ENCODE measurements at places on chromosomes 4 and X.
A peak's percentile ranks its signal among the peaks of the same experiment; 100 is the strongest.

DNA sequence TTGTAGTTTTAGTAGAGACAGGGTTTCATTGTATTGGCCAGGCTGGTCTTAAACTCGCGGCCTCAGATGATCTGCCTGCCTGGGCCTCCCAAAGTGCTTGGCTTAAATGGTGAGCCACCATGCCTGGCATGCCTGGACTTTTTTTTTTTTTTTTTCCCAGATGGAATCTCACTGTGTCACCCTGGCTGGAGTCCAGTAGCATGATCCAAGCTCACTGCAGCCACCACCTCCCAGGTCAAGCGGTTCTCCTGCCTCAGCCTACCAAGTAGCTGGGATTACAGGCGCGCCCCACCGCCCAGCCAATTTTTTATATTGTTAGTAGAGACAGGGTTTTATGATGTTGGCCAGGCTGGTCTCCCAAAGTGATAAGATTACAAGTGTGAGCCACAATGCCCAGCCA lies 8.4 kb downstream of the UBE2K start:
- peak; percentile 73 for DNase-seq

GRCh38 chrX:123188081-123188480 lies 4.0 kb downstream of the GRIA3 start:
- no peak for DNase-seq

DNA sequence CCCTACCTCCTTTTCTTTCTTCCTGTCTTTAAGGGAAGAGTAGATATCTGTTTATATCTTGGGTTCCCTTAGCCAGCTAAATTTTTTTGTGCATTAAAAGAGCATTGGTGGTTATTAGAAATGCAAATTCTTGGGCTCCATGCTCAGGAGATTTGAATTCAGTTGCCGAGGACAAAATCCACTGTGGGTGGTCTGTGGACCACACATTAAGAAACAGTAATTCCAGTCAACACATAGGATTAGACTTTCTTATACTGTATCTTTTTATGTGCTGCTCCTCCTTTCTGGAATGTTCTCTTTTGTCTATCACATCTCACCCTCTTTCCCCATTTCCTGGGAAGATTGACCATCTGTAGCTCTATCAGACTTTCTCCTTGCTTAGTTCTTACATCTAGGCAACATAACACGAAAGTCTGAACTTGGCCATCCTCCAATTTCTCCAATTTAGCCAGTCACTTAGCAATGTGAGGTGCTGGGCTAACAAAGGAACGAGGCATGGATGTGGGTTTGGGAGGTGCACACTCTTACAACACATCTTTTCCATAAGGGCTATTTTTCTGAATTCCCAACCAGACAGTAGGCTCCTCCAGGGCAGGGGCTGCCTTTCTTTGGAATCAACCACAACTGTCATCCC lies 5.3 kb upstream of the PDLIM3 start:
- DNase-seq = no peak

GRCh38 chr4:26464420-26465095 lies 25.7 kb downstream of the CCKAR start:
- DNase-seq = no peak

- no peak for DNase-seq
Measured at GRCh38 chr4:153519687-153520086, 53.5 kb downstream of the TMEM131L start.

- no peak for DNase-seq
Measured at GRCh38 chr4:143017210-143017609, 167.5 kb upstream of the USP38 start.

DNA sequence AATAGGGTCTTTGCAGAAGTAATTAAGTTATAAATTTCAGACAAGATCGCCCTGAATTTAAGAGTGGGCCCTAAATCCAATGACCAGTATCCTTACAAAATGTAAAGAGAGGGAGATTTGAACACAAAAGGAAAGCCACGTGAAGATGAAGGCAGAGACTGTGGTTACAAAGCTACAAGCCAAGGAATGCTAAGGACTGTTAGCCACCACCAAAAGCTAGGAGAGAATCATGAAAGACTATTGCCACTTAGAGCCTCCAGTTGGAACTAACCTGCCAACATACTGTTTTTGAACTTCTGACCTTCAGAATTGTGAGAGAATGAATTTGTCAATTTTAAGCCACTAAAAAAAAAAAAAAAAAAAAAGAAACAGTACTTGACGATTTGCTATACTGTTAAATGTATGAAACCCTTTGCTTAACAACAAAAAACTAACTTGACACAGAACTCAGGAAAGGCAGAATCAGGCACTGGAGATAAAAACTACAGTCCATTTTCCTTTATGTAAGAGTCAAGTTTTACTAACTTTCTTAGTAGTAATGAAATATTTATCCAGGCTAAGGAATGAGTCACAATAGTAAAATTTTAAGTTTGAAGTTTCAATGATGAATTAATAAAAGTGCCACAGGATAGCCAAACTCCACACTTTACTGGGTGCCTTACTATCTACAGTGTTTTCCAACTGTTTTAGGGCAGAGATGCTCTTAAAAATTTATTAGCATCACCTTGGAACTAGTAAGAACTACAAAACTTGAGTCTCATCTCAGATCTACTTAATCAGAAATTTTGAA lies 25.1 kb downstream of the DHX15 start:
- no peak for DNase-seq

DNA sequence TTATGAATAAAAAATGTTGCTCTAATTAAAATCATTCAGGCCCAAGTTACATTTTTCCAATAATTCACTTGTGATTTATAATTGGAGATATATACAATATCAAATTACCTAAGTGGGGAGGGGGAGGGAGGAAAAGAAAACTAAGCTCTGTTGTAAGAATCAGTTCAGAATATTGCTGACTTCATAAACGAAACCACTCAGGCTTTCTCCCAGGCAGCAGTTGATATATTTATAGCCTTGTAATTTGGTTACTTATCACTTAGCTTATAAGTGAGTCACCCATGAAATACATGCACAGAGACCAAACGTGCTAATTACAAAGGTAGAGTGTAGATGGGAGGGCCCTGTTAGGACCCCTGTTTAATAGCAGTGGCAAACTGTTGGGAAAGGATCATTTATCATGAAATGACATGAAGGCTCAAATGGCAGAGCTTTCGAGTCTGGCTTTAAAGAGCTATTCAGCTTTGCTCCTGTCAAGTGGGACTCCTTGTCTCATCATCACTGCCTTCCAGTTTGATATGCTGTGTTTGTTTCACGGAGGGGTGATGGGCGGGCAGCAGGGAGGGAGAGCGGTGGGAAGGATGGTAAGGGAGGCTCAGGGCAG lies 105.6 kb upstream of the PGRMC2 start:
- DNase-seq = no peak

DNA sequence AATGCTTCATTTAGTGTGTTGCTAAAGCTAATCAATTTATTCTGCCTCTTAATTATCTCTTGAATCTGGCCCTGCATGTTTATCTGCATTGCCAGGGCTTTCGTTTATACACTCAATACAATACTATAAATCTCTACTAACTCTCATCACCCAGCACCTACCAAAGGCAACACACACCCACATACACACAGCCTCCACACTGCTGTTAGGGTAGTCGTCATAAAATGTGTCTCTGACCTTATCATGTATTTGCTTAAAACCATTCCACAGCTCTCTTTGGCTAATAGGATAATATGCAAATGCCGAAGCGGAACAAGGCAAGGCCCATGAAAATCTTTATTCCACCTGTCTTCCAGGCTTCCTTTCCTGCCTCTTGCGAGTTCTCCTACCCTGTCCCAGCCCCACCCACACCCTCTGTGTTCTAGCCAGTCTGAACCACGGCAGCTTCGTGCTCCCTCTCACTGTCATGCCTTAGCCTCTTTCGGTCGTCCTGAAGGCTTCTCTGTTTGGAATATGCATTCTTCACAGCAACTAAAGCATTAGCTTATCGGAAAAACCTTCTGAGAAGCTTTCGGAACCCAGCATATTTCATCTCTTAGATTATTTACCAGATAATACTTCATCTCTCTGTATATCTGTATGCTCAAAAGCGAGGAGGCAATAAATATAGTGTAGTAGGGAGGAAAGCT lies 333.5 kb downstream of the TENM3 start:
- no peak for DNase-seq

DNA sequence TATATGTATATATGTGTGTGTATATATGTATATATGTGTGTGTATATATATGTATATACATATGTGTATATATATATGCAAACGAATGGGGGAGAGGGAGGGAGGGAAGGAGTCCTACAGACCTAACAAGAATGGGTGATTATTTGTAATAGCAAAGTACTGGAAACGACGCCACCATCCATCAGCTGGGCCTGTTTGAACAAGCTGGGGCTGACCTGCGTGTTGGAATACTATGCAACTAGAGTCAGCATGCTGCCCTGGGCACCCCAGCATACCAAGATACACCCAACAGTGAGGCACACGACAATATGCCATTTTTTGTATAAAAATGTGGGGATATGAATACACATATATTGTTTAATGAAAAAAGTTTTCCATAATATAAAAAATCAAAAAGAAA lies 21.6 kb upstream of the CCNQ start:
- no peak for DNase-seq

DNA sequence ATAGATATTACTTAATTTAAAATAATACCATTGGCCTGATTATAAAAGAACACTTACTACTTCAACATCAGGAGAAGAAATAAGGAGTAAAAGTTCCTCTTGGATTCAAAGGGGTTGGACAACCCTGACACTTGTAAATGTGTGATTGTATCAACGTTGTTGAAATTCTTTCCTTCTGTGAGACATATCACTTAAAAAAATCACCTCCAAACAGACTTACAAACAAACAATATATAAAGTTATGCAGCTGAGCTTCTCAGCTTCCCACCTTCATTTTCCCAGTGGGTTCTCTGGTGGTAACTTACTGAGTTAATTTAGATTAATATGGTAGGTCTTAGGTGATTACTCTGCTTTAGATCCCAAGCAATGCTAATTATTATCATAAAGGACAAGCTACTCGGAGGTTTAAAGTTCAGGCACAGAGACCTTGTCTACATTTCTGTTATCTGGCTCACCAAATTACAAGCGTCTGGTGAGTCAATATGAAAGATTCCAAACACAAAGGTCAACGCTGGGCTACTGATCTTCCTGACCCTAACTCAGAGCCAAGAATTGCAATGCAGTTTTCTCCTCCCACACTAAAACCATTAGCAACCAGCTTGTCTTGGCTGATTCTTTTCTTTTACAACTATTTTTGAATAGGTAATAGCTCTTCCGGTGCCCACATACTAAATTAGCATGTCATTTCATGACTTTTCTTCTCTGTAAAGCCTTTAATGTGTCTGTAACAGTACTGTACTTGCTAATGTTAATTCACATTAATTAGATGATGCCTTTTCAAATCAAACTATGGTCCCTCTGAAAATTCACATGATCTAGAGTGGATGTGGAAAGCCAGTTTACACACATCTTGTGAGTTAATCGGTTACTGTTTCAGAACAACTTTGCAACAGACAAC lies 157.6 kb downstream of the RASL11B start:
- peak; percentile 16 for DNase-seq

DNA sequence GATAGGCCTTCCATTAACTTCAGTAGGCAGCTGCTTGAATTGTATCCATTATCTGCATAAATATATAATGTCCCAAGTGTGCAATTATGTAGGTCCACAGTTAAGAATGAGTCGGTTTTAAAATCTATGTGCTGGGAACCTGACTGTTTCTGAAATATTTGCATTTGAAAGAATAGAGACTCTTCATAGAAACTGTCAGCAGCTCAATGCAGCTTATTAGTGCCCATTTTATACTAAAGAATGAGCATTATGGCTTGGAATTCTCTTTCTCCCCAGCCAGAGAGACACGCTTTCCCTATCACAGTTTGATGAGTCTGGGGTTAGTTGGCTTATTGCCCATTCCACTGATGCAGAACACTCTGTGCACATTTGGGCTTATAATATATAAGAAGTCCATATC lies 202.0 kb upstream of the PCDH7 start:
- no peak for DNase-seq

- DNase-seq = no peak
Measured at GRCh38 chr4:54234497-54235205, 5.6 kb downstream of the PDGFRA start.

DNA sequence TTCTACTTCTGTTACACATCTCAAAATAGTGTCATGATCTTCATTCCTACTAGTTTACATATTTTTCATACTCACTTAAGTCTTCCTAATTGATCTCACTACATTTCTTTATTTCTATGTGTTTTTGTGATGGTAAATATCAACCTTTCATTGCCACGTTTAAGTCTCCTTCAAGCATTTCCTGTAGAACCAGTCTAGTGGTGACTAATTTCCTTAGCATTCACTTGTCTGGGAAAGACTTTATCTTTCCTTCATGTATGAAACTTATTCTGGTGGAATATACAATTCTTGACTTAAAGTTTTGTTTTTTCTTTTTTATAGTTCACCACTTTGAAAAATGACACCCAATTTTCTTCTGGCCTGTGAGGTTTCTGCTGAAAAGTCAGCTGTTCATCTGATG lies 181.4 kb upstream of the NEIL3 start:
- no peak for DNase-seq

DNA sequence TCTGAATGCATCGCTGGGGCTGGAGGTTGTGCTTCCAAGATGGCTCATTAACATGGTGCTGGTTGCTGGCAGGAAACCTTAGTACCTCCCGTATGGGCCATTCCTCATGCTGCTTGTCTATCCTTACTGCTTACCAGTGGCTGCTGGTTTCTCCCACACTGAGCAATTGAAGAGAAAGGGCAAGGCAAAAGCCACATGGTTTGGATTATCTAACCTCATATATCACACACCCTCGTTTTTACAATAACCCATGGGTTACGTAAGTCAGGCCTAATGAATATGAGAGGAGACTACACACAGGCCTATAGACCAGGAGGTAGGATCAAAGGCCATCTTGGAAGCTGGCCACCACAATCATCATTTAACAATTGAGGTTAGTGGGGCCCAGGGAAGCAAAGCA lies 141.8 kb upstream of the EDNRA start:
- no peak for DNase-seq

DNA sequence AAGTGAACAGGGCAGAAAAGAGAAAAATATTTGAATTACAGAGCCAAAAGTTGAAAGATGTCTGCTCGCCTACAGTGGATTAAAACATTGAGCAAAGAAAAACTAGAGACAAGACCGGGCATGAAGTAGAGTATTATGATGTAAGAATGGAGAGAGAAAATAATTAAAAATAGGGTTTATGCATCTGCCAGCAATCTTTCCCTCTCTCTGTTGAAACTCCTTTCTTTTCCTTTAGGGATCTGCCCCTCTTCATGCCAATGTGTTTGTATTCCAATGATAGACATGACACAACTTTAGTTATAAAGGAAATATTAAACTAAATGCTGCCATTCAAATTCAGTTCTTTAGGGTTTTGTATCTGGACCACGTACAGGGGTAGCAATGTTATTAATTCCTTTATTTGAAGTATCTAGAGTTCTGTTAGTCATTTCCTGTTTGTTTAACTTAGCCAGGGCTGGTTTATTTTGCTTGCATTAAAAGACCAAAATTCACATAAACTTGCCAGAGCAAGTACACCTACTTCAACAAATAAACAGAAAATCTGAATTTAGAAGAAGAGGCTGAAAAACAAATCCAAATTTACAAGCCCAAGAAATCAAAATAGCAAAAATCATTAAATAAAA lies 202.6 kb downstream of the SPOCK3 start:
- no peak for DNase-seq

DNA sequence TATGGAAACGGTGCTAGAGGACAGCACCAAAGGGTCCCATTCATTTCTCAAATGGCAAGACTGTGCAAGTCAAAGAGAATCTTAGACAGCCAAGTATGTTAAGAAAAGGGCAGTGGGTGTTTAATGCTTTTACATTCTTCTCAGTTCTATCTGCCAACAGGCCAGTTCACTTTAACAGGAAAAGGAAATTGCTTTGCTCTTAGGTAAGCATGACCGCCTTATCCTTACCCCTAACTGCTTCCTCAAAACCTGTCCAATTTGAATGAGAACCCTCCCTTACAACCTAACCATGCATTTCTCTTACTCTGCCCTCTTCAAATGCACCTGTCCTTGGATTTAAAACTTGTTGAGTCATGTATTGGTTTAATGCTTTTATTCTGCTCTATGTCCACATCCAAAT lies 44.5 kb upstream of the BLTP1 start:
- no peak for DNase-seq

Measured in T1000 (cell line).